Left kidney (tissue), 8 donors: ENCODE measurements at places on chromosomes 1 and 21.

- no peak for DNase-seq
Measured at GRCh38 chr1:7583291-7584096, 187.6 kb upstream of the VAMP3 start.

DNA sequence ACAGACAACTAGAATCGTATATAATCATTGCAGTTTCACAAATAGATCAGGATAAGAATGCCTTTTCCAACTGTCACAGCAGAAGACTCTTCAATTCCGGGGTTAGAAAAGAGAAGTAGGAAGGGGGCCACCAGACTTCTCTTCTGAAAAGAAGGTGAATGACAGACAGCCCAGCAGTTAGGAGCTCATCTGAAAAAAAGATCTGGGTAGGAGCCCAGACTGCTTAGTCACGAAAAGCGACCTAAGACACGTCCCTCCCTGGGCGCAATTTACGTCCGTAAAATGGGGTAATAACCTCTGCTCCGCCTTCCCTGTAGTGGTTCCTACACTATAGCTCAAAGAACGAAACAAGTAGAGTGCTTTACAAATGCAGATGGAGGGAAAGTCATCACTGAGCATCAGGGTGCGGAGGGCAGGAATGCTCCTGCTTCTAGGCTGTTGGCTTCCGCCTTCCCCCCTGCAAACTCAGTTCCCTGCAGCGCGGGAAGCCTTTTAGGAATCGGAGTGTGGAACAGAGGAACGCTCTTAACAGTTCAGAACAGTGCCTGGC lies 582 bp downstream of the ORC1 start:
- DNase-seq = peak; percentile 11

GRCh38 chr21:37855647-37856625 lies 60.3 kb downstream of the KCNJ6 start:
- no peak for DNase-seq

DNA sequence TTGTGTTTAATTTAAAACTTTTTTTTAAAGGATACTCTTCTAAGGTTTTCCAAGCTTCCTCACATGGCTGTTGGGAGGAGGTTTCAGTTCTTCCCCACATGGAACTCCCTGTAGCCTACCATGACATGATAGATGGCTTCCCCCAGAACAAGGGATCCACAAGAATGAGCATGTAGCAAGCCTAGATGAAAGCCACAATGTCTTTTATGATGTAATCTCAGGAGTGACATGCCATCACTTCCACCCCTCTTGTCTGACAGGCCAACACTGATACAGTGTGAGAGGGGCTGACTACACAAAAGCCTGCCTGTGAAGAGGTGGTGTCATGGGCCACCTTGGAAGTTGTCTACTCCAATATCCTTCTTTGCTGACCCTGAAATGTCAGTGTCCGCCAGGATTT lies 32.0 kb downstream of the CD34 start:
- DNase-seq = no peak

- DNase-seq = peak; percentile 75
Measured at GRCh38 chr1:12549460-12550349, 68.3 kb downstream of the DHRS3 start.

DNA sequence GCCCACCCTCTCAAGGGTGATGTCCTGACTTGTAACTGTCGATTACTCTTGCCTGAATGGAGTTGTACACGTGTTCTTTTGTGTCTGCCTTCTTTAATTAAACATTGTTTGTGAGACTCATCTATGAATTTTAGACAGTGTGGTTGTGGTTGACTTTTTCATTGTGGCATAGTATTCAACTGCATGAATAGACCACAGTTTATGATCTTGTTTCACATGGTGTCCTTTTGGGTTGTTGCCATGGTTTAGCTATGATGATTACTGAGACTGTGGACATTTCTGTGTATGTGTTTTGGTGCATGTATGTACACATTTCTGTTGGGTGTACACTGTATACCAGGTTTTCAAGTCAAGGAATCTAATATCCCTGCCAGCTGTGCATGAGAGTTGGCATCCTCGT lies 30.1 kb downstream of the PRMT2 start:
- no peak for DNase-seq

GRCh38 chr1:7754234-7754633 lies 16.9 kb upstream of the VAMP3 start:
- no peak for DNase-seq

DNA sequence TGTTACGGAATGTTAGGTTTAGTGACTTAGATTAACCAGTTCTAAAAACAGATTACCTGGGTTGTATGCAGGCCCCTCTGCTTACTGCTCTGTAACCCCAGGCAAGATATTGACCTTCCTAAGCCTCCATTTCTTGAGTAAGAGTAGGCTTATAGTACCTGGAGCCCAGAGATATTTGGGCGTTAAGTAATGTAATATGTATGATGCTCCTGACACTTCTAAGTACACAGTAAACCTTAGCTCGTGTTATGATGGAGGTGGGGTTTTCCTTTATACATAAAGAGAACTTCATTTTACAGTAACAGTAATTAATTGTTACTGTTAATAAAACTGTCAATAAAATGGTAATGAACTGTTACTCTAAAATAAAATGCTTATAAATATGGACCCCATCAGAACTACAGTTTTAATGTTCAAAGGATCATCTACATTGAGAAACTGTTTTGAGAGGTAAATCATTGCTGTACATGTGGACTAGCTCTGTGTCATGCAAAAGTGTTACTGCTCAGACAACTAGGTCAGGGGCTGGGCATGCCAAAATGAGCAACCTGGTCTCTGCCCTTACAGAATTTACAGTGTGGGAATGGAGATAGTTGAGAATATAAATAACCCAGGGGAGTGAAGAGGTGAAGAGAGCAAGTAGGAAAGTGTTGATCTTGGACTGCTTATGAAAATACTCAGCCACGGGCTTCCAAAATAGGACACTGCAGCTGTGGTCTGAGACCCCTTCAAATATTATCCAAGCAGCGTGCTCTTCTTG lies 26.6 kb downstream of the LRRC8C start:
- no peak for DNase-seq

GRCh38 chr1:167797015-167797414 lies 75.2 kb downstream of the MPZL1 start:
- DNase-seq = no peak
